ENCODE measurements at places on chromosomes 7 and 10. TPM values are rescaled to one million over a fixed set of nuclear protein-coding genes. Genes with fewer than 3 reads are reported as not detected.

TEX36 gene
- total RNA-seq: not detected

WNT16 gene
- total RNA-seq: not detected

ADCY1 gene
- 0.62 TPM for total RNA-seq

CALCR gene
- total RNA-seq: not detected

CDC123 gene
- total RNA-seq: 61.7 TPM

ADAM8 gene
- total RNA-seq: 2.0 TPM

AEBP1 gene
- total RNA-seq: 1.2 TPM

CRHR2 gene
- total RNA-seq: not detected

CLDN4 gene
- total RNA-seq: not detected

TMEM225B gene
- total RNA-seq: 1.4 TPM

MEOX2 gene
- total RNA-seq: 2.3 TPM

C7orf57 gene
- 0.83 TPM for total RNA-seq

CCDC186 gene
- total RNA-seq: 35.0 TPM

PAOX gene
- total RNA-seq: 4.2 TPM

AP1S1 gene
- total RNA-seq: 79.5 TPM

ZNF853 gene
- total RNA-seq: 1.9 TPM

TRIL gene
- 0.40 TPM for total RNA-seq

INPP5A gene
- total RNA-seq: 15.8 TPM

ATG9B gene
- total RNA-seq: 0.11 TPM

ZNF316 gene
- total RNA-seq: 40.8 TPM

NACAD gene
- 1.2 TPM for total RNA-seq

All from myocyte (in vitro differentiated cells).